ENCODE measurements at places on chromosomes 3 and 15.

- no peak for DNase-seq
These were observed 32.7 kb upstream of the DLG1 start for GRCh38 chr3:197331131-197331530.

DNA sequence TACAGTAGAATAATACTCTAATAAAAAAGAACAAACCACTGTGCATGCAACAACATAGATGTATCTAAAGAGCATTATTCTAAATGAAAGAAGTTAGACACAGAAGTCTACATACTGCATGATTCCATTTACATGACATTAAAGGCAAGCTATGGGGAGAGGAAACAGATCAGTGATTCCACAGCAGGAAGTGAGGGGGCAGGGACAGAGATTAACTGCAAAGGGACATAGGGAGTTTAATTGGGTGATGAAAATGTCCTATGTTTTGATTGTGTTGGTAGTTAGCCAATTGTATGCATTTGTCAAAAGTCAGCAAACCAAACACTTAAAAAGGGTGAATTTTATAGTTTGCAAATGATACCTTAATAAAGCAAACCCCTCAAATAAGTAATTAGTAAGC is 13.8 kb downstream of the CRYGS start:
- DNase-seq: no peak

- DNase-seq: no peak
These were observed 103.3 kb downstream of the TBL1XR1 start for GRCh38 chr3:177093966-177094365.

DNA sequence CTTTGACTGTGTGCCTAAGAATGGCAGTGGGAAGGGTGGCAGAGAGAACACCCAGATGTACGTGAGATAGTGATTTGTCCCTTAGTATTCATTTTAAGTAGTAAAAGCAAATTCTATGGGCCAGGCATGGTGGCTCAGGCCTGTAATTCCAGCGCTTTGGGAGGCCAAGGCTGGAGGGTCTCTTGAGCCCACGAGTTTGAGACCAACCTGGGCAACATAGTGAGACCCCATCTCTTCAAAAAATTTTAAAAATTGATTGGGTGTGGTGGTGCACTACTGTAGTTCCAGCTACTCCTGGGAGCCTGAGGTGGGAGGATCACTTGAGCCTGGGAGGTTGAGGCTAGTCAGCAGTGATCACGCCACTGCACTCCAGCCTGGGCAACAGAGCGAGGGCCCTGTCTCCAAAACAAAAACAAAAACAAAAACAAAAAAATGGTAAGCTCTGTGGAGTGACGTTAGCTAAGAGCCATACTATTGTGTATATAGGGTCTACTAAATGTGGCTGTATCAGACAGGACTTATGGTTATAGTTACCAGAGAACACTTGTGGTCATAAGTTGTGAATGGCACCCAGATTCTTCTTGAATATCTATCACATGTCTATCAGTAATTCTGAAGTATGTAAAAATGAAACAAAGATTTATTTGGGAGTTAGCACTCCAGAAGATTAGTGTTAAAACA is 171.5 kb downstream of the TCF12 start:
- DNase-seq: no peak

- peak; percentile 44 for DNase-seq
These were observed 16.4 kb downstream of the CLK3 start for GRCh38 chr15:74631935-74632560.

DNA sequence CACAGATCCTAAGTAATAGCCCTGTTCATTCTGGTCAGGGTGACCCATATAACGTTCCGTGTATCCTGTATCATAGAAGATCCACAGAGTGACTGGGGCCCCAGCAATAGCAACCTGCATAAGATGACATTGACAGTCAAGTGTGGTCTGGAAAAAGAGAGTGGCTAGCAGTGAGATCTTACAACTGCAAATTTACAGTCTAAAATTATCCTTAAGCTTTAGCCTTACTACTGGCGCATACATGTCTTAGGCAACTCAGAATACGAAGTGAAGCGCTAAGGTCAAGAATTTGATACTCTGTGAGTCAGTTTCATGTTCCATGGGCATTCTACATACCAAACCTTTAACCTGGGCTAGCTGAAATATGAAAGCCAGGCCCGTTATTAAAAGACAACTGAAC is 29.2 kb upstream of the IGDCC4 start:
- no peak for DNase-seq

DNA sequence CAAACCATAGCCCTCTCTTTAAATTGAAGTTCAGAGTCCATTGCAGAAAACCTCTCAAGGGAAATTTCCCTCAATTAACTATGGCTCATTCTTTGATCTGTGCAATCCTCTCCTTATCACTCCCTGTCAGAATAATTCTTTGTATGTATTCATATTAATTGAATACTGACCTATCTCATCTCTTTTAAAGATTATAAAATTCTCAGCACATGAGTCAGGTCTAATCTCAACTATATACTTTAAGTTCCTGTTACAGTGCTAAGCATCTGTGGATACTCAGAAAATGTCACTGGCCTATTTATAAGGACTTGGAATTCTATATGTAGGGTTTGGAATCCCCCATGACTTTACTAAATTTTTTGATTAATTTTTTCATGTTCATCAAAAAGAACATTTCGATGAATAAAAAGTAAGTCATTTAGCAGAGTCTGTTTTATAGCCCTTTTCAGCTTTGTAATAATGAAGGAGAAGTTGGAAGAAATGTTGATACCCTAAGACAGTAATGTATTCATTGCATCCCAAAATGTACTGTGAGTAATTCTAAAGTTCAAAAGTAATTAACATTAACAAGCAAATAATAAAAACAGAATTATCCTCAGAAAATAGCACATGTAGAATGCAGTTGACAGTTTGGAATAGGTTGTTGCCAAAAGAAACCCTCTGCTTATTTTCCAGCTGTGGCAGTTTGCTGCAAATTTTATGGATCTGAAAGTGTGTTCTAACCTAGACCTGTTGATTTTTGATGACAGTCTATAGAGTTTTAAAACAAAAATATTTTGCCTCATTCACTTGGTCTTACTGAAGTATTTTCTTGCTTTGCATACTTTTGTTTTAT is 503.4 kb upstream of the CBLB start:
- no peak for DNase-seq

DNA sequence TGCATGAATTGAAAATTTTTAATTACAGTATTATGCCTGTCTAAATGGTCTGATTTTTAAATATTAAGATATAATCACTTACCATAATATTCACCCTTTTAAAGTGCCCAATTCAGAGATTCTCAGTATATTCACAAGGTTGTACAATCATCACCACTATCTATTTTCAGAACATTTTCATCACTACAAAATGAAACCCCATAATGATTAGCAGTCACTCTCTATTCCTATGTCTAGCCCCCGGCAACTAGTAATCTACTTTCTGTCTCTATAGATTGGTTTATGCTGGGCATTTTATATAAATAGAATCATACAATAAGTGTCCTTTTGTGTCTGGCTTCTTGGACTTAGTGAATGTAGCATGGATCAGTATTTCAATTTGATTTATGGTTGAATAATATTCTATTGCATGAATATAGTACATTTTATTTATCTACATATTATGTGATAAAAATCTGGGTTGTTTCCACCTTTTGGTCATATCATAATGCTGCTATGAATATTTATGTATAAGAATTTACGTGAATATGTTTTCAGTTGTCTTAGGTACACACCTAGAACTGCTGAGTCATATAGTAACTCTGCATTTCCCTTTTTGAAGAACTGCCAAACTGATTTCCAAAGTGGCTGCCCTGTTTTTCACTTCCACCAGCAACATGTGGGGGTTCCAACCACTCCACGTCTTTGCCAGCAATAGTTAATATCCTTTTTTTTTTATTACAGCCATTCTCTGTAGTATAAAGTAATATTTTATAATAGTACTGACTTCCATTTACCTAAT is 485.7 kb upstream of the ZNF385D start:
- DNase-seq: no peak

DNA sequence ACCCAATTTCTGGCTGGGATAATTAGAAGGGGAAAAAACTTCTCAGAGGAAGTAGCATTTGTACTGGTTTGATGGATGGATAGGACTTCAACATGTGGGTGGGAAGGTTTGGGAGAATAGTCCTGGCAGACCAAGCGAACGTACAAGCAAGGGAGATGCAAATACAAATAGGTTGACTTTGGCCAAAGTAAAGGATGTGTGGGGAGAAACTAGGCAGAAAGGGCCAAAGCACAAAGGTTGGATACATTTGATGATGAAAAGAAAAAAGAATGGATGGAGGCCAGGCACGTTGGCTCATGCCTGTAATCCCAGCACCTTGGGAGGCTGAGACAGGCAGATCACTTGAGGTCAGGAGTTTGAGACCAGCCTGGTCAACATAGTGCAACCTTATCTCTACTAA is 63.4 kb downstream of the ERC2 start:
- DNase-seq: no peak

DNA sequence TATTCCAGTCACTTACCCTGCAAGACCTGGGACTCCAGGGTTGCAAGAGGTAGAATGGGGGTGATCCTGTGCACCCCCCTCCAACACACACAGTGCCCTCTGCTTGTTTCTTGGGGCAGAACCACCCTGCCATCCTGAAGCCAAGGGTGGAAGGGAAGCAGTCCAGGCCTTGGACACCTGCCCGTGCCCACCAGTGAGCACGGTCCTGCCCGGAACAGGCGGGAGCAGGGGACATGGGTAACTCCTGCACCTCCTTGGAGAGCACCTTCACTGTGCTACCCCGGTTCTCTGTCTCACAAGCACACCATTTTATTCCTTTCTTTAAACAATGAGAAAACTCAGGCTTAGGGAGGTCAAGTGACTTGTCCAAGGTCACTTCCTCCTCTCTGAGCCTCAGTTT is 57.0 kb downstream of the SLC6A6 start:
- no peak for DNase-seq

DNA sequence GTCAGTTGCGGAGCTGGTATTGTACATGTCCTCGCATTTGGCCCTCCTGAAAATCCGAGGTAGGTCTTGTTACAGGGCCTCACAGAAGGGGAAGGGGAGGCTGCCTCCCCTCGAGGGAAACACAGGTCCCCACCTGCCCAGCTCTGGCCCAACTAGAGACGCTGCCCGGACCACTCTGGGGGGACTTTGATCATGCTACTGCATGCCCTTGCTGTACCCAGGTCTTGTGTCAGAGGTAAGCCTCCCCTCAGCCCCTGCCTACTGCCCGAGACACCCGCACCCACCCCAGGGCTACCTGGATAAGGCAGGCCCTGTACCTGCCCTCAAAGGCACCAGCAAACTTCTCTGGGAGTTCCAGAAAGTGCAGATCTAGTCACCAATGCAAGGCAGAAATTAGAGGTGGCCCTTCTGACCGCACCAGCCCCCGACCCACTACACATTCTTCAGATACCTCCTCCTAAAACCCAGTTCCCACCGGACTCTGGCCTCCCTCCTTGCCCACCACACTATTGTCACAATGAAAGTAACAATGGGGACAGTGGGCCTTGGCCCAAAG is 981 bp upstream of the SCAP start:
- no peak for DNase-seq

GRCh38 chr3:4935347-4935746 is 43.9 kb upstream of the BHLHE40 start:
- DNase-seq: no peak

All from NCI-H2081 (cell line).